ENCODE measurements at places on chromosomes 3 and 15.
A peak's percentile ranks its signal among the peaks of the same experiment; 100 is the strongest.

GRCh38 chr15:74657846-74658245, 38.0 kb downstream of the EDC3 start:
- no peak for DNase-seq

GRCh38 chr3:112346491-112347122, 13.7 kb downstream of the CD200 start:
- DNase-seq, result no peak

DNA sequence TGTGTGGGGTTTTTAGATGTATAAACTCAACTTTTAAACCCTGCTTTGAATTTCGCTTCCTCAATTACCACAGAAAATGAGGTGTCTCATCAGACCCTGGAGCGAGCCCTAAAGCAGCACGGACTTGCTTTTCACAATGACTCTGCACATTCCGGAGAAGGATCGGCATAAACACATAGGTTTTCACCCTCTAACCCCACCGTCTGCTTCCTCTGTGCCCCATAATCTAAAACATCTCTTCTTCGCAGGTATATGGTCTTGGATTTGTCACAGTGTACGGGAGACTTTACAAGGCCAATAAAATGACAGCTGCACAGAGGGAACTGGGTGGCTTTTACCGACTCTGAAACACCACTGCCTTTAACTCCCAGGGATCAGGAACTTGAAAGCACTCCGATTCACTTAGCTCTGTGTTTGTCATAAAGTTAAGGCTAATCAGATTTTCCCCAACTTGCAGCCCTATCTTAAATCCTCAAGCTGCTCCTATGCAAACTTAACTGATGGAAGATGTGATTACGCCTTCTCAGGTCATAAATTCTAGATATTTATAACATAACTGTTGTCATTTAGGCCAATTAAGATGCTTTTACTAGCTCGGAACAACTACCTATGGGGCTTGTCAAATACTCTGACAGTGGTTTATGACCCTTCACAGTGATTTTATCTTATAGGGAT, 133.4 kb upstream of the WNT5A start:
- DNase-seq, result peak; percentile 10

DNA sequence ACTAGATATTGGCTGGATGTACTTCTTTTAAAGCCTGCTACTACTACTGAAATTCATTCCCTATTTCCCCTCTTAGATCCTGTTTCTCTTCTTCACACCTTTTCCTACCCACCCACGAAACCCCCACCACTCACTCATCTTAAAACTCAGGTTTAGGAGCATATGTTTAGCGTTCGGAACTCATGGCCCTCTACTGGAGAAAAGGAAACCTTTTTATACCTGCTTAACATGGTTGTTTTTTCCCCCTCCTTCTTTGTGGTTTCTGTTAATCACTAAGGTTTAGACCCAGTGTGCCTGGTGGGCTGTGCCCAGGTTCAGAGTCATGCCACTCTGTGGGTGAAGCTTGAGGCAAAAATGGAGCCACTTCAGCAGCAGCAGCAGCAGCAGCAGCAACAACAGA, 2.6 kb downstream of the ARID3B start:
- peak; percentile 41 for DNase-seq

DNA sequence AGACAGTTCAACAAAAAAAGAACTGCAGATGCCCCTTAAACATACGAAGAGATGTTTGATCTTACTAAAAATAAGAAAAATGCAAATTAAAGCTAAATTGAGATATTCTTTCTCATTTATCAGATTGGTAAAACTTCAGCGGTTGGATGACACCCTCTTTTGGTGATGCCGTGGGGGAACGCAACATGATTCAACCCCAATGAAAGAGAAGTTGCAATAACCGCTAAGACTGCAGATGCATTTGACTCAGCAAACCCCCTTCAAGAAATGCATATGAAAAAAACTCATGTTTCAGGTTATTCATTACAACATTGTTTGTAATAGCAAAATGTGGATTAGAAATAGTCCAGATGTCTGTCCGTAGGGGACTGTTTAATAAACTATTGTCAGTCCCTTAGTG, 3.6 kb downstream of the KLHL6 start:
- DNase-seq, result peak; percentile 47

- DNase-seq, result no peak
Observed at GRCh38 chr3:166764698-166765318, 615.3 kb downstream of the ZBBX start.

GRCh38 chr3:45179163-45179562, 33.0 kb upstream of the CDCP1 start:
- no peak for DNase-seq

- no peak for DNase-seq
Observed at GRCh38 chr3:16173283-16174025, 1.0 kb upstream of the GALNT15 start.

DNA sequence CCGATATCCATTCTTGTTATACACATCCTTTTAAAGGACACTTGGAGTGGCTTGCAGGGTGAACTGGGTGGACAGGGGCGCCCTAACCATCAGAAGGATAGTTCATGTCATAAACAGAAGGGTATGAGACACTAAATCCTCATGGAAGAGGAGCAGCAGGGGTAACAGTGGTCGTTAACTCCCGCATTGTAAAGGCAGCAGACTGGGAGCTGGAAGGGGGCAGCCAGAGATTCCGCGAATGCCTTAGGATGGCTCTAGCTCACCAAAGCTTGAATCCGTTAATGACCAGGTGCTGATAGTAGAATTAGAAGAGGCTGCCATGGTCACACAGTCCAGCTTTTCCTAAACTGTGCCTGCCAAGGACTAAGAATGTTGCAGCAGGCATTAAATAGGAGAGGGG, 85.2 kb upstream of the ANKRD34C start:
- no peak for DNase-seq

DNA sequence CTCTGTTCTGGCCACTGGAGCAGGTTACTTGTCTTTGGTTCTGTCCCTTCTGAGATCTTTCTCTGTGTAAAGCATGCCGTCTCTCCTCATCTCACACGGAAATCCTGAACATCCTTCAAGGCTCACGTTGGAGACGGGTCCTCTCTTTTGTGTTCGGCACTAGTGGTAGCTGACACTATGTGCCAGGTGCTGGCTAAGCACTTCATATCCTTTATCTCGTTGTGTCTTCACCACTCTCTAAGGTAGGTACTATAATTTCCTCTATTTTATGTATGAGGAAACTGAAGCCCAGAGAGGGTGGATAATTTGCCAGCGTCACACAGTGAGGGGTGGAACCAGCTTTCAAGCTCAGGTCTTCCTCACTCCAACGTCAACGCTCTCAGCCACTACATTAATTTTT, 1.2 kb downstream of the IFT122 start:
- no peak for DNase-seq

DNA sequence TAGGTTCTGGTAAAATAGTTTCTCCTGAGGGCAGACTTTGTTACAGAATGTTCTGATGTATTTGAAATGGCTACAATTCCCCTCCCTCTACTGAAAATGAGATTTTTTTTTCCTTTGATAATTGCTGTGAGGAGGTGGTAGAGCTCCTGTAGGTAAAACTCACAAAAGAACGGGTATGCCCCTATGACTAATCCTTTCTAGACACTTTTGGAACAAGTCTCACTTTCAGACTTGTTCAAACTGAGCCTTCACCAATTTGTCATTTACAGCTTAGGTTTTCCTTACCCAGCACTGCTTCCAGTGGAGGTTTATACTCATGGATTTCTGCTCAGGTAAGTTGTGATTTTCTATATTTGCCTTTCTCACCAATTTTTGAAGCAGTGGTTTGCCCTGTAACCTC, 115.6 kb downstream of the NLGN1 start:
- no peak for DNase-seq

DNA sequence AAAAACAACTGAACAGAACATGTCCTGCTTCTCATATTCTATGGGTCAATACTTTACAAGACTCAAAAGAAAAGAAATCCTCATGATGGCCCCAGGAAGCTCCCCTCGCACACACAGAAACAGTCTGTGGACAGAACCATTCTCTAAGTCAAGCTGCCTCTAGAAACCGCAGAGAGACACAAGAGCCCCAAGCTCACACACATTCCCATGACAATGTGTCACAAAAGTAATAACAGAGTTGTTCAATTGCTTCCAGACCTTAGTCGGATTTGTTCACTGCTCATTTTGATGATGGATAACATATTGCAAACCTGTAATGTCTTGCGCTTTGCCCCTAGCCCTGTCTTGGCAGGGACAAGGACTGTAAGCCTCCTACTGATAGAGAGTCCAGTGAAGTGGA, 60.9 kb downstream of the UMPS start:
- DNase-seq, result no peak

GRCh38 chr3:23164746-23165145, 38.4 kb upstream of the UBE2E2 start:
- DNase-seq, result no peak

DNA sequence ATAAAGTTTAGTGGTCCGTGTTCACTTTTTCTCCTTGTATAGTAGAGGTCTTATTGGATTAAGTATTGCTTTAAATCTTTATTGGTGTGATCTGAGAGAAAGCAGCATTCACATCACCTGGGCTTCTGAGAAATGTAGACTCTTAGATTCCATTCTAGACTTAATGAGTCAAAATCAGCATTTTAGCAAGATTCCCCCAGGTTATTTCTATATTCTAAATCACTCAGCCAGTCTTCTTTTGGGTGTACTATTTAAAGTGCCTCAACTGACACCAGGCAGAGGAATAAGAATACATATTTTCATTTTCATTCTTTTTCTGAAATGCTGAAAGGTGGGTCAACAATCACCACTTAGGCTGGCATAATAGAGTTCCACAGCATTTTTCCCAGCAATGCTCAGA, 481.7 kb downstream of the TUSC7 start:
- no peak for DNase-seq

DNA sequence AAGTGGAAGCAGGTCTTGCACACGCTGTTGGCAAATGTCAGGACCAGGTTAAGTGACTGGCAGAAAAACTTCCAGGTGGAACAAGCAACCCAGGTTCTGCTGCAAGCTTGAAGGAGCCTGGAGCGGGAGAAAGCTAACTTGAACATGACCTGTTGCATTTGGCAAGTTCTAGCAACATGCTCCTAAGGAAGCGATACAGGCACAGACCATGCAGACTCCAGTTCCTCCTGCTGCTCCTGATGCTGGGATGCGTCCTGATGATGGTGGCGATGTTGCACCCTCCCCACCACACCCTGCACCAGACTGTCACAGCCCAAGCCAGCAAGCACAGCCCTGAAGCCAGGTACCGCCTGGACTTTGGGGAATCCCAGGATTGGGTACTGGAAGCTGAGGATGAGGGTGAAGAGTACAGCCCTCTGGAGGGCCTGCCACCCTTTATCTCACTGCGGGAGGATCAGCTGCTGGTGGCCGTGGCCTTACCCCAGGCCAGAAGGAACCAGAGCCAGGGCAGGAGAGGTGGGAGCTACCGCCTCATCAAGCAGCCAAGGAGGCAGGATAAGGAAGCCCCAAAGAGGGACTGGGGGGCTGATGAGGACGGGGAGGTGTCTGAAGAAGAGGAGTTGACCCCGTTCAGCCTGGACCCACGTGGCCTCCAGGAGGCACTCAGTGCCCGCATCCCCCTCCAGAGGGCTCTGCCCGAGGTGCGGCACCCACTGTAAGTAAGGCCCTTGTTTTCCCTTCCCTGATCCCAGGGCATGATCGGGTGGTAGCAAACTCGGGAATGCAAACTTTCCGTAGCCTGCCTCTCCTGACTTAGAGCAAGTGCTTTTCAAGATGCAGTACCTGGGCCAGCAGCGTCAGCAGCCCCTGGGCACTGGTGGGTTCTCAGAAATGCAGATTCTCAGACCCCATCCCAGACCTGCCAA, 759 bp downstream of the GALNT15 start:
- DNase-seq, result no peak

DNA sequence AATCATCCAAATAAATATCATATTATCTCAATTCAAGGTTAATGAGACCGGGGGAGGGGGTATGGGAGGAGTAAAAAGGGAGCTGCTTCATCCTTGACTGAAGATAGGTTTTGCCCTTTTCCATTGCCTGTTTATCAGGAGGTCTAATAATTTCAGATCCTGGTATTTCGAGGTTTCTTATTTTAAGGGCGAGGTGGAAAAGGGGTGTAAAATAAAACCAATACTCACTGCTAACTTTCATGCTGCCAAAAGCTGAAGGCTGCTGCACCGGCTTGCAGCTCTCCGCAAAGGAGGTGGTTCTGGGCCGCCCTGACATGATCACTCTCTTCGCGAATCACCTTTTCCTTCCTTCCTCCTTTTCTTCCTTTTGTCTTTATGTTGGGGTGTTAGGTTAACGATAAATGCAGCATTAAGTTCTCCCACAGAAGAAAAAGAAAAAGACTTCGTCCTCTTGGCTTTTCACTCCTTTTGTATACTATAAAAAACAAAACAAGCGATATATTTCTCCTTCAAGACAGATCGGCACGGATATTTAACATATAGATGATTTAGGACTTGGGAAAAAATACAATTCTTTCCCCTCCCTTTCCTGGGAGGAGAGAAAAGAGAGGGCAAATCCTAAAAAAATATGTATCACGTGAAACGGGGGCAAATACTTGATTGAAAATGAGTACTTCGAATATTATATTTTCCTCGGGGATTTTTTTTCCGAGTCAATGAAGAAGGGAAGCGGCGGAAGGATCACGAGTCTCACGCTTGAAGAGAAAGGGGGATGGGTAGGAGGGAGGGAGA, 932 bp downstream of the GSK3B start:
- peak; percentile 39 for DNase-seq

- DNase-seq, result no peak
Observed at GRCh38 chr3:170228093-170228766, 6.0 kb downstream of the PRKCI start.

- DNase-seq, result no peak
Observed at GRCh38 chr3:16373341-16373946, 108.4 kb downstream of the OXNAD1 start.

- DNase-seq, result no peak
Observed at GRCh38 chr3:82100378-82100777, 338.9 kb upstream of the GBE1 start.

DNA sequence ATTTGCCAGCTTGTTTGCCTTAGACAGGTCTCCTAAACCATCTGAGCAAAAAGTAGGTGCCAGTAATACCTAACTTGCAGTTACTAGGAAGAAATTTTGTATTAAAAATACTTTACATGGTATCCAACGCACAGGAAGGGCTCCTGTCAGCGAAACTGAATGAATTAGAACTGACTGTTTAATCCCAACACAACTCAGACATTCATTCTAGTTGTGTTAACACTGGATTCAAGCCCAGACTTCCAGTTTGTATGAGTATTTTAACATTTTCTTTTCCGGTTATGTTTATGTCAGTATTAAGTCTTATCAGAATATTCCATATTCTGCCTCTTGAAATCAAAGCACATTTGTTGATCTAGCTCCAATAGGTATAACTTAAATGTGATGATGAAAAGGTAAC, 82.0 kb upstream of the SOX2 start:
- DNase-seq, result no peak

- DNase-seq, result no peak
Observed at GRCh38 chr3:89300526-89300925, 193.1 kb downstream of the EPHA3 start.

DNA sequence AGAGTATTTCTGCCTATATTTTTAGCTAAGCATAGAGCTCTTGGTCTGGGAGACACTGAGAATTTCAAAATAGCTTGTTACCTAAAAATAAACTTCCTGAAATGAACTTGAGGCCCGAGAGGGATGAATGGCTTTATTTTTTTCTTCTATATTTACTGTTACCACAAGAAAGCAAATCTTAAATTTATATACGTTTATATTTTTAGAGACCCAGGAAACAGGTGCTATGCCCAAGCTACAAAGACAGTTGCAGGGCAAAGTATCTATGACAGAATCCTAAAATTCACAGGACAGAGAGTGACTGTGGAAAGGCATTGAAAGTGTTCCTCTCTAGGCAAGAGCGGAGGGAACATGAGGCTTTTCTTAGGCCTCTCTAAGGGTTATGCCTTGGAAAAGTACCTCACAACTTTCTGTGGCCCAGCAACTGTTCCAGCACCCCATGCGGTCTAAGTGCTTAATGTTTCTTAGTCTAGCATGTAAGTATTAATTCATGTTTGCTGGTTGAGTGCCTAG, 36.5 kb downstream of the TGFBR2 start:
- DNase-seq, result peak; percentile 49

GRCh38 chr3:127497676-127498075, 92.9 kb downstream of the TPRA1 start:
- DNase-seq, result peak; percentile 13

All from CD8-positive, alpha-beta T cell (primary cell).